ENCODE measurements at places on chromosomes 2 and 18.

DNA sequence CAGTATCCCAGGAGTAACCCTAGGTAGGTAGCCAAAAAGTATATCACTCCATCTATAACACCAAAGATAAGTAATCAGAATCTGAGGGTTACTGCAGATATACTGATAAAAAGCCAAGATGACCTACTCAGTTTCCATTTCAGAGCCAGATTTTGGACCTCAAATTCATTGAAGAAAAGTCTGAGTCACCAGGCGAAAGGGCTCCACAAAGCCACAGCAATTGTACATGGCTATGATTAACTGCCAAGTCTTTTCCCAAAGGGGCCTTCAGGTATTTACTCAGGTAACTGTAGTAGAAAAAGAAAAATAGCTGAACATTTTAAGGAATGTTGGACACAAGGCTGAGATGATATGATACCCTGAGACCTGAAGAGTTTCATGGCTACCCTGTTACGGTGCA, 75.6 kb upstream of the KCNH7 start:
- DNase-seq, result no peak

DNA sequence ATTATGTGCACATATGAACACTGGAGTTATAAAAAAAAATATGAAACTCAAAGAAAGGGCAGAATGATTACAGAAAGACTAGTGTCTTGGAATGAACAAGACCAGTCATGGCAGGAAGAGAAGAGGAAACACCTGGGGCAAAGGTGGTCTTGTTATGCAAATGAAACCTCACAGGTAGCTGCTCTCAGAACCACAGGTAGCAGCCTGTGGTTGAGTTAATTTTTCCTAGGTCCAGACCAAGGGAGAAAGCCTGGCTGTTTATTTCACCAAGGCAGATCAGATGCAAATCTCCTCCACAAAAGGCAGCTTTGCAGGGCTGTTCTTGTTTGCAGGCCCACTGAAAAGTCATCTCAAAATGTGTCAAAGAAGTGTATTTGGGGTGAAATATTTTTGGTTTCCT, 785.8 kb downstream of the RNF144A start:
- DNase-seq, result no peak

DNA sequence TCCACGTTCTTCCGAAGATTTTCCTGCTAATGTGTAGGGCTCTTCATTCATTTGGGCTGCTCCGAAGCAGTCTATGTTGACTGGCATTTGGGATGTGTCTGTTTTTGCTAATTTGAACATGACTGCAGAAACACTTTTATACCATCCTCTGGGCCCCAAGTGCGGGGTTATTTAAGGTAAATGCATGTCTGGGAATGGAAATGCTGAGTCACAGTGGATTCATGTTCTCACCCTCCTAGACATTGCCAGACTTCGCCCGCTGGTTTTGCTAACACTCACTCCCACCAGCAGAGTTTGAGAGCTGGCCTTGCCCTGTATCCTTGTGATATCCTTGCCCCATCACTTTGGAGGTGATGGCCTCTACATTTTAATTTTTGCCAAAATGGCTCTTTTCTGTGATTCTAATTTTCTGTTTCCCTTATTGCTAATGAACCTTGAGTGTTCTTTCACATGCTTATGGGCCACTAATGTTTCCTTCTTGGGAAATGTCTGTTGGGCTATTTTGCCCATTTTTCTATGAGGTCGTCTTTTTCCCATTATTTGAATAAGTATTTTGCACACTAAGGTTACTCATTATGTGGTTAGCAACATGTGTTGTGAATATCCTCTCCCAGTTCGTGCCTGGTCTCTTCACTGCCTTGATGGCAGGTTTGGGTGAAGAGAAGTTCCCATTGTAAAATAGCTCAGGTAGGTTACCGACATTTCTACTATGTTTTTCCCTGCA, 204.1 kb downstream of the GLI2 start:
- DNase-seq, result no peak

DNA sequence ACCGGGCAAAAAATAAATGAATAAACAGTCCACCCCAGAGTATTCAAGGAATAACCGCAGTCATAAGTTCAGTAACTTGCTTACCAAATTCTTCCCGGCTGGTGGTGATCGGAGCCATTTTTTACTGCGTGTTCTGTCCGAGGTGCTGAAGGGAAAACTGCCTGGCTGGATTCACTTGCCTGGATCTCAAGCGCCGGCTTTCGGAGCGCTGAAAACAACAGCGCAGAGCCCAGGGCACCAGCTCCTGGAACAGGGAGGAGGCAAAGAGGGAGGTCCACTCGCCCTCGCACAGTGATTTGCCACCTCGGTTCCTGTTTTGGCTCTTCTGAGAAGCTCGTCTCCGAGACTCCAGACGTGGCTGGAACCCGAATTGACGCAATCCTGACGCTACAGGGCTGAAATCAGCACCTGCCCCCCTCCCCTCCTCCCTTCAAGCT, at the start of gene SYT4:
Gene SYT4 (minus strand): TSS at position 327 of the 437 bp plus-strand sequence. CDS start 209 bp downstream, at position 118.
- DNase-seq, result no peak

DNA sequence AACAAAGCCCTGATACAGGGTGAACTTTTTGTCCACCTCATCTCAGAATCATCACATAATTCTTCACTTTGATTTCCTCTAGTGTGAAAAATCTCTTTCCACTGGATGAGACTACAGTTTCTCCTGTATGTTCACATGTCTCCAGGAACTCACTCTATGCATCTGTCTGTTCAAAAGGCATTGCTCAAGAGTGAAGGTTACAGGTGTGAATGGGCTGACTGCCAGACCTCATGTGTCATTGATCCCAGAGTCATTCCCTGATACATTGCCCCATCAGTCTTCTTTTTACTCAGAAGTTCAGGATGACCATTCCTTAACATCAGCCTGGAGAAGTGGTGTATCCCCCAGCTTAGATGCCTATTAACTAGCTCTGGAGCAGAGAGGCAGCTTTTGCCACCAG, 4.4 kb upstream of the DSC3 start:
- DNase-seq, result no peak

- DNase-seq, result no peak
Measured at GRCh38 chr2:204074456-204074855, 137.9 kb downstream of the ICOS start.

DNA sequence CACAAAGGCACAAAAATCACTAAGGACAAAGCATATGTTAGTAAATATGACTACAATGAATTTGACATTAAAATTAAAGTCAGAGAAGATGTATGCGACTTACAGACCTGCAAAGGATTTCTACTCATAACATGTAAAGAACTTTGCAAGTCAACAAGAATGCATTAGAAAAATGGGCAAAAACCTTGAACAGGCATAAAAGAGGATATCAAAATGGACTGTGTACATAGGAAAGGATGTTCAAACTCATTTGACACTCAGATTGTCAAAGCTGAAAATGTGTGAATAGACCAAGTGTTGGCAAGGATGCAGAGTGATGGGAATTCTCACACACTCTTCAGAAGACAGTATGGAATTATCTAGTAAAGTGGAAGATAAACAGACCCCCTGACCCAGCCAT, 94.9 kb downstream of the MYOM1 start:
- no peak for DNase-seq

DNA sequence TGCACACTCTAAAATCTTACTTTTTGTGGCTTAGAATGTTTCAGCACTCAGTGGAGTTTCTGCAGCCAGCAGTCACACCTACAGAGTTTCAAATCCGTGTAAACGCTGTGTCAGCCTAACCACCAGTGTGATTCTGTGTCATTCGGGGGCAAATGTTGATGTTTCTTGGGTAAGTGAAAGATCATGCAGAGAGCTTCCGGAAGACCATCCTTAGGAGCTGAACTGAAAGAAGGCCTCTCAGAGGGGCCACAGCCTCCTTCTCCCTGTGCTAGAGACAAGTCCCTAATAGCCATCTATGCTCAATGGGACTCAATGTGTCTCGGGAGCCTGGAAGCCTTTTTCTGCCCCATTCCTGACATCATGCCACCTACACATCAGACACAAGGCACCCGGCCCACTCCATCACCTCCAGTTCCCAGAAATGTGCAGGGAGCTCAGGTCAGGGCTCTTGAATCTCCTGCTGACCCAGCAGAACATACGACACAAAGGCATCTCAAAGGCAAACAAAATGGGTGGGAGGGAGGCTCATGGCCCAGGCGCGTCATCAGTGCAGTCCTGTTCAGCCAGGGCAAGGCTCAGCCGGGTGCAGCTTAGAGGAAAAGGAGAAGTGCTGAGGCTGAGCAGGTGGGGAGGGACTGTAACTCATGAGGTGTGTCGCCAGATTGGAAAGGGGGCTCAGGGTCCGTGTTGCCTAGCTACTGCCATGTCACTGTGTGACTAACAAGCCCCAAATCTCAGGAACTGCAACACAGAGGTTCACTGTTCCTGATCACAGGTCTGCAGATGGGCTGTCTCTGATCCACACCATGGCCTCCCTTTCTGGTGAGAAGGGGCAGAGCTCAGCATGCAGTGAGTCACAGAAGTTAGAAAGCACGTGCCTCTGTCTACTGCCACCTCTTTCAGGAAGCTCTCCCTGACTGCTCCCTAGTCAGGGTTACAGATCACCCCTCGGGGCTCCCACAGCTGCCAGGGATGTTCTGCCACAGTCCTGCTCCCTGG, 82.0 kb downstream of the SMAD7 start:
- DNase-seq, result peak; percentile 78

DNA sequence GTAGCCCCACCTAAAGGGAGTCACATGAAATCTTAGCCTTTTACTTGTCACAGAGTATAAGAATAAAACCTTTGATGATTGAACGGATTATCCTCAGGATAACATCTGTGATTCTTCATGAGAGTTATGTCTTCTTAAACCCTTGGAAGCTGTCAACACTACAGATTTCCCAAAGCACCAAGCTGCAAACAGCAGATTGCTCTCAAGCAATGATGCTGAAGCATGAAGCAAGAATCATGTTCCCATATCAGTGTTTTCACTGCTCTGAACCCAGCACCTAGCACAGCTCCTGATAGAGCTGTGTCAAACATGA, 47.6 kb upstream of the CELF4 start:
- DNase-seq, result no peak

DNA sequence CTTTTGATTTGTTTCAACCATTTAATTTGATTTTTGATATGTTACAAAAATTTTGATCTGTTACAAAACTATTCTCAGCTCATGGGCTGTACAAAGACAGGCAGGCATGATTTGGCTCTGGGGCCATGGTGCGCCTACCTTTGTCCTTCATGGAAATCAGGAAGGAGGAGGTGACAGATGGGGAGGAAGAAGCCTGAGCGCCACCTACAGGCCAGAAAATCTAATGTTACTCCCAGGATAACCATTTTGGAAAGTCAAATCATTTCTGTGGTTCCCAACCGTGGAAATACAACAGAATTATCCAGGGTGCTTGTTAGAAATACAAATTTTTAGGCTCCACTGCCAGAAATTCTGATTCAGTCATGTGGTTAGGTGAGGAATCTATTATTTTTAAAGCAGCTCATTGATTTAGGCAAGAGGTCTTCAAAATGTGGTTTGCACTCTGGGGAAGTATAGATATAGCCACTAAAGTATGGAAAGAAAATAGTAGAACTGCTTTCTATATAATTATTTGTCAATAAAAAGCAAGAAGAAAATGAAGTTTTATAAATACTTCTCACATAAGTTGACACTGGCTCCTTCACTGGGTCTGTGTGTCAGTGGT, 93.9 kb downstream of the EVA1A start:
- DNase-seq, result peak; percentile 20

GRCh38 chr2:208373460-208374089, 33.0 kb upstream of the PTH2R start:
- no peak for DNase-seq

DNA sequence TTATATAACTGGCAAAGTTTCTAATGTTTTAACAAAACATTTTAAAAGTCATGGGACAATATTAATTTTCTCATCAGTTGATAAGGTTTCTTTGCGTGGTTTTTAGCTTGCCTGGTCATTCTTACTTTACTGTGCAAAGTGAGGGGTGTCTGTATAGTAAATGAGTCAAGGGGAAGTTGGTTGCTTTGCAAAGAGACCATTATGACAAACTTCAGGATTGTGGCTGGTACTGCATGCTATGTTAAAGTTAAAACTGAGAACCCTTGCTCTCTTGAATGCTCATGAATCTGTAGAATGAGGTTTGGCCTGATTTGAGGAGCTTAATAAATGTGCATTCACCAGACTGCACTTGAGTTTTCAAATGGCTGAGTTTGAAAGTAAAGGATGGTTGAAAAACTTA, 47.0 kb downstream of the COL4A4 start:
- no peak for DNase-seq

GRCh38 chr2:196441527-196441926, 198.0 kb upstream of the CCDC150 start:
- DNase-seq, result no peak

GRCh38 chr18:36812678-36813077, 16.1 kb downstream of the TPGS2 start:
- no peak for DNase-seq

DNA sequence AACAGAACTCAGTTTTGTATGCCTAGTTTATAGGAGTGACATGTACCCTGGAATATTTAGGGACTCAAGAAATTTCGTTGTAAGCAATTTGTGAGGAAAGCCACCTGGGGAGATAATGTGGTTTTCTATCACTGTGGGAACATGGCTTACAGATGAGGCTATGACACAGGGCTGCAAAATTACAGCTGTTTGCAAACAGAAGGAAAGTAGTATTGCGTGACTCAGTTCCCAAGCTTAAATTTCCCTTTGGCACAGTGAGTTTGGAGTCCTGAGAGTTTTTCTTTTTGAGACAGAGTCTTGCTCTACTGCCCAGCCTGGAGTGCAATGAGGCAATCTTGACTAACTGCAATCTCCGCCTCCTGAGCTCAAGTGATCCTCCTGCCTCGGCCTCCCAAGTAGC, 149.8 kb downstream of the MYO5B start:
- DNase-seq, result no peak

DNA sequence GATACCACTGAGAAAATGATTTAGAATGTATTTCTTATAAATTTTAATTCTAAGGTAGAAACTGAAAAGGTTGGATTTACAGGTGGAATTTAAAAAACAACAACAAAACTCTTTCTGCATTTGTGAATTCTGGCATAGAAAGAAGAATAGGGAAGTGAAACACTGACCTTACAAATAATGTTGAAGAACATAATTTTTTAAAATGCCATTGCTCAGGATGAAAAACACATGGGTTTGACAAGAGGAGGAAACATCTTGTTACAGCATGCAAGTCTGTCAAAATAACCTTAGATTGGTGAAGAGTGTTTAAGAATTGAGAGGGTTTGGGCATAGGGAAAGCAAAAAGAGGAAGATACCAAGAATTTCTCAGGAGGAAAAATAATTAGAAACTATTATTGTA, 184.3 kb downstream of the UBE2E3 start:
- DNase-seq, result no peak

- no peak for DNase-seq
Measured at GRCh38 chr2:86439879-86440630, 1.1 kb upstream of the KDM3A start.
